GM23338 (cell line): ENCODE measurements at places on chromosomes 6 and 20. TPM values are rescaled to one million over a fixed set of nuclear protein-coding genes. Genes with fewer than 3 reads are reported as not detected.

Gene CST7
- not detected in 2 replicates for polyA plus RNA-seq

Gene HCRTR2
- polyA plus RNA-seq = 0.12 and 0.15 TPM in 2 replicates

Gene LY6G6C
- 0.23 TPM in 1 of 2 replicates, not detected in the other for polyA plus RNA-seq

Gene TBX18
- polyA plus RNA-seq = not detected in 2 replicates

Gene UNC93A
- polyA plus RNA-seq = 0.18 and 0.47 TPM in 2 replicates

Gene SYNJ2
- 2.5 and 2.8 TPM in 2 replicates for polyA plus RNA-seq

Gene DEFB124
- polyA plus RNA-seq = not detected in 2 replicates

Gene PRL
- polyA plus RNA-seq = not detected in 2 replicates

Gene ADA
- 14.6 and 15.8 TPM in 2 replicates for polyA plus RNA-seq

Gene C6orf47
- polyA plus RNA-seq = 9.4 TPM in 2 replicates

Gene RSPO3
- 0.30 TPM in 1 of 2 replicates, not detected in the other for polyA plus RNA-seq

Gene R3HDML
- polyA plus RNA-seq = not detected in 2 replicates

Gene ECT2L
- 0.14 and 0.15 TPM in 2 replicates for polyA plus RNA-seq

Gene SAMD5
- 0.09 TPM in 1 of 2 replicates, not detected in the other for polyA plus RNA-seq

Gene ISM1
- polyA plus RNA-seq = 0.15 and 0.73 TPM in 2 replicates

Gene OR2J3
- not detected in 2 replicates for polyA plus RNA-seq

Gene ADTRP
- not detected in 2 replicates for polyA plus RNA-seq

Gene TTK
- 39.5 and 50.7 TPM in 2 replicates for polyA plus RNA-seq

Gene PABPC1L
- 36.0 and 44.4 TPM in 2 replicates for polyA plus RNA-seq

Gene LY6G6F
- not detected in 2 replicates for polyA plus RNA-seq

Gene BPI
- polyA plus RNA-seq = not detected in 2 replicates

Gene LAMP5
- 0.10 and 0.29 TPM in 2 replicates for polyA plus RNA-seq

Gene CST5
- polyA plus RNA-seq = not detected in 2 replicates

Gene ZC2HC1B
- polyA plus RNA-seq = not detected in 2 replicates

Gene SGK2
- 0.12 TPM in 1 of 2 replicates, not detected in the other for polyA plus RNA-seq

Gene GHRH
- 0.40 TPM in 1 of 2 replicates, not detected in the other for polyA plus RNA-seq

Gene HLA-DOA
- polyA plus RNA-seq = 4.8 TPM in 2 replicates

Gene CYP24A1
- 0.10 TPM in 1 of 2 replicates, not detected in the other for polyA plus RNA-seq

Gene NRSN1
- 0.63 and 0.68 TPM in 2 replicates for polyA plus RNA-seq

Gene MTCH1
- polyA plus RNA-seq = 108 and 109 TPM in 2 replicates
